ENCODE measurements at places on chromosomes 16 and 17.

DNA sequence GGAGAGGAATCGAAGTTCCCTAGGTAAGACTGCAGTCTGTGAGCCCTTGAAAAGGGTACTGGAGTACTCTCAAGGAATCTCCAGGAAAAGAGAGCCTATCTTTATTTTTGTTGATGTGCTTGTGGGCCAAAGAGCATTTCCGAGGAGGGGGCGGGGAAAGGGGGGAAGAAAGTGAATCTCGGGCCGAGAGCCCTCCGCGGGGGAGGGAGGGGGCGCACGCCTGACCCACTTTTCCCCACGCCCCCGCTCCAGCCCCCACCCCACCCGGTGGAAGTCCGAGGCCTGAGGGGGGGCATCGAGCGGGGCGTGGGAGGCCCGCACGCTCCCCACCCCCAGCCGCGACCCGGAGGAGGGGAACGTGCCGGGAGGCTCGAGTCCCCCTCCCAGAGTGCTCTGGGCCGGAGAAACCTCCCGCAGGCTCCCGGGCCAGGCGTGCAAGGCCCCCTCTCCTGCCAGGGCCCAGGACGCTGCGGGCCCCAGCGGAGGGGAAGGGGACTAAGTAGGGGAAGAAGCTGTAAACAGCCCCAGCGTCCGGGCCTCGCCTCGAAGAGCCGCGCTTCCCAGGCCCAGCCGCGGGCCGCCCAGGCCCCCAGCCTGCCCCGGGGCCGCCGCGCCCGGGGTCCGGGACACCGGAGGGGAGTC, 444 bp downstream of the HELZ start:
- peak overlapping the region; percentile 93 for H3K27ac ChIP-seq
- H3K4me3 ChIP-seq = peak overlapping the region; percentile 90
- DNase-seq = no peak

- peak overlapping the region; percentile 15 for H3K4me3 ChIP-seq
- DNase-seq = no peak
- no peaks in the 10 kb centered on the region for H3K36me3 ChIP-seq
- H3K4me1 ChIP-seq = peaks cover 18% of the 10 kb centered on the region
Measured at GRCh38 chr16:52597772-52598483, 51.0 kb upstream of the TOX3 start.

DNA sequence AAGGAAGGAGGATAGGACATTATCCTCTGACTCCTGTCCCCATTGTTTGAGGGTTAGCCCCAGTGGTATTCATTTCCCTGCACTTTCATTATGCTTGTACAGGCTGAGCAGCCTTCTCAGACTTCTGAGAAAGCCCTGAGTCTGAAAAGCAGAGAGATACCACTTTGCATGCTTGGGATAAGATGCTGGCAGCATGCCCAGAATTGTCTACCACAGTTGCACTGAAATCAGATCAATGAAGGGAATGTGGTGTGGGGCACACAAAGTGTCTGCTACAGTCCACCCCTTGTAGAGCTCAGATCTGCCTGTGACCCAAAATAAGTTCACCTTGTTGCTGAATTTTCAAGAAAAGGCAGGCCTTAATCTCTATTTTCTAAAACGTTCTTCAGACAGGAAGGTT, 160.6 kb downstream of the CCT6B start:
- H3K27me3 ChIP-seq = peaks cover 15% of the 10 kb centered on the region
- DNase-seq = no peak
- H3K4me3 ChIP-seq = no peak overlapping the region
- H3K4me1 ChIP-seq = no peaks in the 10 kb centered on the region
- H3K36me3 ChIP-seq = no peaks in the 10 kb centered on the region
- H3K27ac ChIP-seq = no peak overlapping the region

DNA sequence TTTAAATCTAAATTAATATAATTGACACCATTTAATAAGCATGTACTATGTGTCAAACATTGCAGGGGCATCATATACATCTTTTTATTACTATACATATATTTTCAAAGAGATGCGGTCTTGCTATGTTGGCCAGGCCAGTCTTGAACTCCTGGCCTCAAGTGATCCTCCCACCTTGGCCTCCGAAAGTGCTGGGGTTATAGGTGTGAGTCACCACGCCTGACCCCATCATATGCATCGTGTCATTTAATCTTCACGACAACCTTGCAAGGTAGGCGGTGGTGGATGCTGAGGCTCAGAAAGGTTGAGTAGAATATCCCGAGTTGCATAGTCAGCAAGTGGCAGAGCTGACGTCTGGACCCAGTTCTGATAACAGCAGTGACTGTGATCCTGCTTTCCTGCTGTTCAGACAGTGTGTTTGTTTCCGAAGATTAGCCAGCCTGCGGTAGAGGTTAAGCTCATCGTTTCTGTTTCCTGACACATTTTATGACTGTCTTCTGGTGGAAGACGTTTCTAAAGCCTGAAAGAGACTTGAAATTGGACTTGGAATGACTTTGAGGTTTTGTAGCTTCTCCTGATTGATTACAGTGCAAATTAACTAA, 316.6 kb downstream of the SNX29 start:
- H3K36me3 ChIP-seq = no peaks in the 10 kb centered on the region
- no peak overlapping the region for H3K27ac ChIP-seq
- H3K27me3 ChIP-seq = no peaks in the 10 kb centered on the region

GRCh38 chr17:50676065-50676975, 31.4 kb downstream of the ANKRD40 start:
- H3K27me3 ChIP-seq = peaks cover 3% of the 10 kb centered on the region
- H3K4me3 ChIP-seq = no peak overlapping the region
- DNase-seq = no peak
- no peak overlapping the region for H3K27ac ChIP-seq
- peaks cover 5% of the 10 kb centered on the region for H3K4me1 ChIP-seq

DNA sequence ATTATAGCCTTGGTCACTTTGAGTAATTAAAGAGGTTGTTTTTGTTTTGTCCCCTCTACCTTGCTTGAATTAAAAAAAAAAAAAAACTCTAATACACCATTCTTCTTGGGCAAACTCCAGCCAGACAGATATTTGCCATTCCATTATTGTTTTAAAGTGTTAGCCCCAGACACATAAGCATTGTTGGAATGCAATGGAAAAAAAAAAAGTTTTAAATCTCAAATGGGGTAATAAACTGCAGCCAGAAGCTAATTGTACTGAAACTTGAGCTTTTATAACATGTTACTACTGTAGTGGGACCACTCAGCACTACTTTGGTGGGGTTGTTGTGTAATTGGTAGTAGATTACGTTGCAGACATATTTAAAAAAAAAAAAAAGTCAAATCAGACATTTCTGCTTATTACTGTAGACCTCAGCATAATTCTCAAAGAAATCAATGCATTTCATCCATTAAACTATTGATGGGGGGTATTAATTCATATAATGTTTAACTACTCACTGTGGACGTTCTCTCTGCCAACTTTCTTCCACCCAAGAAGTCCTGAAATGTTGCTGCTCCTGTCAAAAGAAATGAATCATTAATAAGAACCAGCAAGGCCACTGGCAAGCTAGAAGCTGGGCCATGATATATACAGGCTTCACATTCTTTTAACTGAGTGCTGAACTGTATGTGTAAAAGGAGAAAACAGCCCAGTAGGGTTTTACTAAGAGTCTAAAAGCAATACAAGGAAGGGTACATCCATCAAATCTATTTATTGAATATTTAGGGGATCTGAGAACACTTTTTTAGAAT, 626.6 kb upstream of the SOX9 start:
- no peak for DNase-seq
- no peaks in the 10 kb centered on the region for H3K4me1 ChIP-seq
- no peak overlapping the region for H3K4me3 ChIP-seq

DNA sequence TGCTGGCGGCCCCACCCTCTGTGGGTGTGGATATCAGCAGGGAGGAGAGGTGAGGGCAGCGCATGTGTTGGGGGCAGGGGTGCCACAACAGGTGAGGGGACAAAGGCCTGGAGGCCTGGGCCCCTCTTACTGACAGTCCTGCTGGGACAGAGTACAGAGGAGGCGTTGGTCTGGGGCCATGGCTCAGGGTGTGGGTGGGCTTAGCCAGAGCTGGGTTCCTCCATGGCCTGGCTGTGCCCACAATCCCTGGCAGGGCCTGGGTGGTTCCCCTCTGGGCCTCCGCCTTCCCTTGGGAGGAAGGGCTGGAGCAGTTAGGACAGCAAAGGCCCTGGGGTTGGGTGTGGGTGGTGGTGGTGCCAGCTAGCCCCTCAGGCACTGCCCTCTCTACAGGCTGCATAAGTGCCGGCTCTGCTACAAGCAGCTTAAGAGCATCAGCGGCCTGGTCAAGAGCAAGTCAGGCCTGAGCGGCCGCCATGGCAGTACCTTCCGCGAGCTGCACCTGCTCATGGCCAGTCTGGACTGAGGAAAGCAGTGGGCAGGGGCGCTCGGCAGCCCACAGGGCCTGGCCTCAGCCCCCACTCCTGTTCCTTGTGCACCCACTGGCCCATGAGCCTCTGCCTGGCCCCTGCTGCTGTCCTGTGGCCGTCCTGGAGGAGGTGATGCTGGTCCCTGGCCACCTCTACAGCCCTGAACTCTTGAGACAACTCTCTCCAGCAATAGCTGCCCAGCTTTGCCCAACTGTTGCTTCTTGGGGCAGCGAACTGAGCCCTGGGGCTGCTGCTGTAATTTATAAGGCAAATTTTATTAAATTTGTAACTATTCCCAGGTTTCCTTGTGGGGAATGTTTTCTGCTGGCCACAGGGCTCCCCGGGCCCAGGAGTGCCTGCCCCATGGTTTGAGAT, 21.1 kb downstream of the KATNB1 start:
- H3K27ac ChIP-seq = no peak overlapping the region
- H3K27me3 ChIP-seq = no peaks in the 10 kb centered on the region
- H3K4me3 ChIP-seq = no peak overlapping the region
- H3K36me3 ChIP-seq = peaks cover 7% of the 10 kb centered on the region

GRCh38 chr17:61354895-61355874, 44.5 kb upstream of the TBX2 start:
- peaks cover 6% of the 10 kb centered on the region for H3K27me3 ChIP-seq
- DNase-seq = no peak
- no peak overlapping the region for H3K4me3 ChIP-seq
- H3K27ac ChIP-seq = no peak overlapping the region

DNA sequence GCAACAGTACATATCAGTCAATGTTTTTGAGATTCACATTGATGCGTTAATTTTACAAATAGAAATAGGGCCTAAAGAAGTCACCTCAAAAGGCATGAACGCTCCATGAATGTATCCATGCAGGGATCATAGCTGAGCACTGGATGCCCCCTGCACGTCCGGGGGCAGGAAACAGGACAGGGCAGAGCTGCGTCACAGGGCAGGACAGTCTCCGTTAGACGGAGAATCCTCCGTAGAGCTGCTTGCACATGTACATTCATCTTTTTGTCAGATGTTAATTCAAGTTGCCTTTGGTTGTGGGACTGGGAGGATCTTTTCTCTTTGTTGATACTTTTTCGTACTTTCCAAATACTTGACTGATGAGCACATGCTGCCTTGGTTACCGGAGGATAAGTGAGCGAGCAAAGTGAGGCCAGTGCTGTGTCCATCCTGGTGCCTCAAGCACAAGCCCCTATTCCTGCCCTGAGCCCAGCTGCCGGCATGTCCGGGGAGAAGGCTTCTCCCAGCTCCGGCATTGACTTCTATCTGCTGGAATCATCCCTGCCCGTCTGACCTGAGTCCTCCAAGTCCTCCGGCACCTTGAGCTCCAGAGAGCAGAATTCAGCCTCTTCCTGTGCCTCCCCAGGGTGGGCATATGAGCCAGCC, 15.0 kb downstream of the GAA start:
- H3K27me3 ChIP-seq = no peaks in the 10 kb centered on the region
- peaks cover 4% of the 10 kb centered on the region for H3K36me3 ChIP-seq
- H3K4me1 ChIP-seq = peaks cover 1% of the 10 kb centered on the region
- no peak overlapping the region for H3K4me3 ChIP-seq
- no peak for DNase-seq

DNA sequence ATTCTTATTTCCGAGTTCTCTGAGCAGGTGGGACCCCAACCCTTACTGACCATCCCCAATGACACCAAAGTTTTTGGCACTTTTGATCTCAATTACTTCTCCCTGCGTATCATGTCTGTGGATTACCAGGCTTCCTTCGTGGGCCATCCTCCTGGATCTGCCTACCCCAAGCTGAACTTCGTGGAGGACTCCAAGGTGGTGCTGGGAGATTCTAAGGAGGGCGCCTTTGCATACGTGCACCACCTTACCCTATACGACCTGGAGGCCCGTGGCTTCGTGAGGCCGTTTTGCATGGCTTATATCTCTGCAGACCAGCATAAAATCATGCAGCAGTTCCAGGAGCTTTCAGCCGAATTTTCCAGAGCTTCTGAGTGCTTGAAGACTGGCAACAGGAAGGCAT, 868 bp downstream of the SMCR8 start:
- H3K4me1 ChIP-seq = peaks cover 41% of the 10 kb centered on the region
- no peaks in the 10 kb centered on the region for H3K27me3 ChIP-seq
- peak overlapping the region; percentile 100 for H3K27ac ChIP-seq
- H3K4me3 ChIP-seq = peak overlapping the region; percentile 100
- H3K36me3 ChIP-seq = peaks cover 8% of the 10 kb centered on the region

DNA sequence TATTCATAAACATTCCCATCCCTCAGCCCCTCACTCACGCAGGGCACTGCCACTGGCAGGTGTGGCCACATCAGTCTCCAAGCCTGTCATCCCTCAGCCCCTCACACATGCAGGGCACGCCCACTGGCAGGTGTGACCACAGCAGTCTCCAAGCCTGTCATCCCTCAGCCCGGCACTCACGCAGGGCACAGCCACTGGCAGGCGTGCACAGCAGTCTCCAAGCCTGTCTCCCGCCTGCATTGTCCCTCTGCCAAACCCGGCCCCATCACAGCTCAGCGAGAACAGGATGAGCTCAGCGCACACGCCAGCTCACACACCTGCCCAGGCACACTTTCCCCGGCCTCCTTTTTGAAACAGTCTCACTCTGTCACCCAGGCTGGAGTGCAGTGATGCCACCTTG, 11.4 kb upstream of the KREMEN2 start:
- H3K4me3 ChIP-seq = no peak overlapping the region
- H3K27me3 ChIP-seq = peaks cover 15% of the 10 kb centered on the region

DNA sequence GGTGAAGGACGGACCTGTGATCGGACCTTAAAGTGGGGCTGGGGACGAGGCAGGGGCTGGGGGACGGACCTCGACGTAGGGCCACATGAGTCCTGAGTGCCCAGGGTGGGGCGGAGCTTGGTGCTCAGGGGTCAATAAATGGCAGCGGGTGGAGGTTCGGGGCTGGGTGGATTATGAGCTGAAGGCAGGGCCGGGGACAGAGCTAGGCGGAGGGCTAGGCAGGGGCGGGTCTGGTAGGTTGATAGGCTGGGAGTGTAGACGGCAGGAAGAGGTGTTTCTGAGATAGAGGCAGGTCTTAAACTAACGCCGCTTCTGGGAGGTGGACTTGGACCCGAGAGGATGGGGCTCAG, 733 bp downstream of the CHRNB1 start:
- peaks cover 39% of the 10 kb centered on the region for H3K27me3 ChIP-seq
- peak overlapping the region; percentile 94 for H3K27ac ChIP-seq
- peaks cover 5% of the 10 kb centered on the region for H3K36me3 ChIP-seq
- peaks cover 13% of the 10 kb centered on the region for H3K4me1 ChIP-seq

GRCh38 chr17:61335105-61335844, 64.4 kb upstream of the TBX2 start:
- H3K27ac ChIP-seq = no peak overlapping the region
- peaks cover 35% of the 10 kb centered on the region for H3K27me3 ChIP-seq
- no peak for DNase-seq
- peaks cover 21% of the 10 kb centered on the region for H3K4me1 ChIP-seq

GRCh38 chr17:36864827-36865430, 72.3 kb upstream of the LHX1 start:
- H3K27me3 ChIP-seq = peaks cover 17% of the 10 kb centered on the region
- H3K27ac ChIP-seq = no peak overlapping the region
- no peaks in the 10 kb centered on the region for H3K36me3 ChIP-seq
- H3K4me1 ChIP-seq = peaks cover 9% of the 10 kb centered on the region
- no peak for DNase-seq
- no peak overlapping the region for H3K4me3 ChIP-seq

- no peaks in the 10 kb centered on the region for H3K27me3 ChIP-seq
- H3K36me3 ChIP-seq = no peaks in the 10 kb centered on the region
- DNase-seq = no peak
- no peak overlapping the region for H3K27ac ChIP-seq
- H3K4me1 ChIP-seq = peaks cover 8% of the 10 kb centered on the region
Measured at GRCh38 chr16:1119129-1119528, 23.1 kb upstream of the C1QTNF8 start.

Data from progenitor cell of endocrine pancreas (in vitro differentiated cells).